ENCODE measurements at places on chromosomes 3 and 15. TPM values are rescaled to one million over a fixed set of nuclear protein-coding genes. Genes with fewer than 3 reads are reported as not detected.

The CLDN18 gene
- total RNA-seq: not detected

The DAPK2 gene
- 1.4 TPM for total RNA-seq

The AGBL1 gene
- total RNA-seq: not detected

The NSMCE3 gene
- 7.0 TPM for total RNA-seq

The MORC1 gene
- not detected for total RNA-seq

The RASL12 gene
- 6.0 TPM for total RNA-seq

The NR2E3 gene
- total RNA-seq: not detected

The ACKR2 gene
- 4.1 TPM for total RNA-seq

The VEPH1 gene
- 11.0 TPM for total RNA-seq

The AADACL2 gene
- not detected for total RNA-seq

The BNC1 gene
- not detected for total RNA-seq

The WDR5B gene
- 4.7 TPM for total RNA-seq

The SLC15A2 gene
- 4.7 TPM for total RNA-seq

The CADM2 gene
- total RNA-seq: not detected

The CD96 gene
- total RNA-seq: 1.5 TPM

The CYP19A1 gene
- total RNA-seq: 0.77 TPM

The DGKG gene
- total RNA-seq: 0.81 TPM

The KLHL6 gene
- total RNA-seq: not detected

The GHSR gene
- total RNA-seq: not detected

The CNTN3 gene
- total RNA-seq: not detected

The ZNF660 gene
- not detected for total RNA-seq

The MGLL gene
- total RNA-seq: 7.8 TPM

The RAB11A gene
- 232 TPM for total RNA-seq

The CPA3 gene
- total RNA-seq: not detected

The SAMD7 gene
- not detected for total RNA-seq

The MTHFS gene
- 48.2 TPM for total RNA-seq

The PIF1 gene
- total RNA-seq: 45.8 TPM

The SEMA3B gene
- total RNA-seq: 21.8 TPM

The SCG5 gene
- total RNA-seq: 0.84 TPM

The SPSB4 gene
- not detected for total RNA-seq

The SV2B gene
- not detected for total RNA-seq

The DET1 gene
- total RNA-seq: 2.0 TPM

The SRGAP3 gene
- 1.3 TPM for total RNA-seq

The INSYN1 gene
- total RNA-seq: 0.41 TPM

The CDHR4 gene
- total RNA-seq: not detected

The HIGD2B gene
- not detected for total RNA-seq

The NPAP1 gene
- not detected for total RNA-seq

The TMIE gene
- total RNA-seq: not detected

The CIDEC gene
- 1.9 TPM for total RNA-seq

The ACOX2 gene
- total RNA-seq: 9.5 TPM

The GOLGA6L7 gene
- total RNA-seq: not detected

The IGSF11 gene
- total RNA-seq: 0.37 TPM
